ENCODE measurements at places on chromosomes 7 and 10. TPM values are rescaled to one million over a fixed set of nuclear protein-coding genes. Genes with fewer than 3 reads are reported as not detected.

GRCh38 chr7:44489955-44490350 lies 505 bp downstream of the NUDCD3 start:
- peak; percentile 49 for DNase-seq

- DNase-seq, result peak; percentile 28
These were observed 81.6 kb downstream of the ARHGAP22 start for GRCh38 chr10:48523212-48523819.

- DNase-seq, result no peak
These were observed 2.0 kb downstream of the LCOR start for GRCh38 chr10:96834120-96834519.

GRCh38 chr7:69696054-69696591 lies 97.8 kb downstream of the AUTS2 start:
- no peak for DNase-seq

ARMC10 gene
- 50.7 TPM for total RNA-seq

TYW1B gene
- 9.5 TPM for total RNA-seq

AGAP6 gene
- total RNA-seq, result 15.0 TPM

CYP2W1 gene
- not detected for total RNA-seq

GRCh38 chr7:106358103-106358663 lies 73.4 kb upstream of the NAMPT start:
- no peak for DNase-seq

KRIT1 gene
- total RNA-seq, result 83.8 TPM

- no peak for DNase-seq
These were observed 34.9 kb upstream of the TMEM248 start for GRCh38 chr7:66886152-66886551.

DNA sequence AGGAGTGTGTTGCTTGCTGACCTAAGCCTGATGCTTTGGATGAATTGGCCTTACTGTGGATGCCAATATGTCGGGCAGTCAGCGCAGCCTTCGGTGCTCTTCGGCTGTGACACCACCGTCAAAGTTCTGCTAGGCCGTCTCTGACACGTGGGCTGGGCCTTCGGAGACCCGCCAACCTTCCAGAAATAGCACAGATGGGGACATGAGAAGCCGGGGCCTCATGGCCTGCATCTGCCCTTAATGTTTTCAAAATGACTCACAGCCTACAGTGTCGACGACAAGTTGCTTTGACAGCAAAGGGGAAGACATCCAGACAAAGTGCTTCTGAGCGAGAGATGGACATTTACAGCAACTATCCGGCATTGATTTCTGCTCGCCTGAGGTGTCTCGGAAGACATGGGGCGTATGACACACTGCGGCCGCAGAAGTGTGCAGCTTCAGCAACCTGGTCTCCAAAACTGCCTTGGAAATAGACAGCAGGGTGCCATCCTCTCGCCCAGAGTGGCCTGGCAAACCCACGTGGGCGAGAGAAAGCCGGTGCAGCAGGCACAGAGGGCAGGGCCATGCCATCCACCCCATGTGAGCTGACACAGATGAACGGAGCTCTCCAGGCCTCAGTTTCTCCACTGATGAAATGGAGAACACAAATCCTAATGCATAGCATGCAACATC lies 94.0 kb upstream of the PPP2R2D start:
- no peak for DNase-seq

GRCh38 chr10:44426247-44427034 lies 41.5 kb upstream of the CXCL12 start:
- DNase-seq, result no peak

AGAP9 gene
- total RNA-seq, result 2.0 TPM

DNA sequence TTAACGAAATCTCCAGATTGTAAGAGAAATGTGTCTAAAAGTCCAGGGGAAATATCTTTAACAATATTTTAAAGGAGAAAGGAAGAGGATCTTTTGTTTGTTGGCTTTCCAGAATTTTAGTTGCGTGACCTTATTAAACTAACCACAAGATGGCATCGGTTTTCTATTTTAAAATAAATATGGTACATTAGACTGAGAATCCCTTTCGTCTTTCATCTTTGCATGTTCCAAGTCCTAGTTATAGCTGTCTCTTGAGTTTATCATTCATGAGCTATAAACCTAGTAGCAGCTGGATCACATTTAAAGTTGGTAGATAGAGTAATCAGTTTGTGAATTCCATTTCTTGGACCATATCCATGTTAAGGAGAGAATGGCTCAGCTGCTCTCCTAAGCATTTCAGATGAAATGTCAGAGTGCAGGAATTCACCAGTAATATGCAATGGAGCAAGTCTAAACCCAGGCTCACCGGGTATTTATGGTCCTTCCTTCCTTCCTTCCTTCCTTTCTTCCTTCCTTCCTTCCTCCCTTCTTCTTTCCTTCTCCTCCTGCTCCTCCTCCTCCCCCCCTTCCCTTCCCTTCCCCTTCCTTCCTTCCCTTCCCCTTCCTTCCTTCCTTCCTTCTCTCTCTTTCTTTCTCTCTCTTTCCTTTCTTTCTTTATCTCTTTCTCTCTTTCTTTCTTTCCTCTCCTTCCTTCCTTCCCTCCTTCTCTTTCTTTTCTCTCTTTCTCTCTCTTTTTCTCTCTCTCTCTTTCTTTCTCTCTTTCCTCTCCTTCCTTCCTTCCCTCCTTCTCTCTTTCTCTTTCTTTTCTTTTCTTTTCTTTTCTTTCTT lies 57.8 kb upstream of the RAB18 start:
- no peak for DNase-seq

DNA sequence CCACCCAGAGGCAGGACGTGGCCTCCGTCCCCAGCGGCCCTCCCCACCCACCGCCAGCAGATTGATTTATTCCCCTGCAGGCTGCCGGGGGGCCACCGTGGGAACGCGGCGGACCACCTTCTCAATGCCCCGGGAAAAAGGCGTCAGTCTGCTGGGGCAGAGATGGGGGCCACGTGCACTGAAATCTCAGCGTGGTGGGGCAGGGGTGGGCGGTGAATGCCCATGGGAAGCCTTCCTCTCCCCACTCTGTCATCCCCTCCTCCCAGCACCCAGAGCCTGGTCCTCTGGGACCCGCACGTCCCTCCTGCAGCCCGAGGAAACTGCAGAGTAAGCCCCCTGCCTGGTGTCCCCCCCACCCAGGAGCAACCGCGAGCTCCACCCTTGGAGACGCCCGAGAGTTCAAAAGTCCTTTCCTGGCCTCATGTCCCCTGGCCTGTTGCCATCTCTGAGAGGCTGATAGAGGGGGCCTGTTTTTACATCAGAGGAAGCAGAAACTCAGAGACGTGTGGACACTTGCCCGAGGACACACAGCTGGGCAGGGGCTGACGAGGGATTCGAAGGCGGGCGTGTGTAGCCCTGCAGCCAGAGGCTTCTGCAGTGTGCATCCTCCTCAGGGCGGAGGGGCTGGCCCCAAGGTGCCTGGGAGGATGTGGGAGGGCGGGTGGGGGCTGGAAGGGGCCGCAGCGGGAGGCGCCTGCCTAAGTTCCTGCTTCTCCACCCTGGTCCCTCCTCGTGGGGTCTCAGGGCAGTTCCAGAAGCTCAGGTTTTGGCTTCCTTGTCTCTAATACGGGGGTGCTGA lies 21.8 kb downstream of the UNCX start:
- no peak for DNase-seq

DNA sequence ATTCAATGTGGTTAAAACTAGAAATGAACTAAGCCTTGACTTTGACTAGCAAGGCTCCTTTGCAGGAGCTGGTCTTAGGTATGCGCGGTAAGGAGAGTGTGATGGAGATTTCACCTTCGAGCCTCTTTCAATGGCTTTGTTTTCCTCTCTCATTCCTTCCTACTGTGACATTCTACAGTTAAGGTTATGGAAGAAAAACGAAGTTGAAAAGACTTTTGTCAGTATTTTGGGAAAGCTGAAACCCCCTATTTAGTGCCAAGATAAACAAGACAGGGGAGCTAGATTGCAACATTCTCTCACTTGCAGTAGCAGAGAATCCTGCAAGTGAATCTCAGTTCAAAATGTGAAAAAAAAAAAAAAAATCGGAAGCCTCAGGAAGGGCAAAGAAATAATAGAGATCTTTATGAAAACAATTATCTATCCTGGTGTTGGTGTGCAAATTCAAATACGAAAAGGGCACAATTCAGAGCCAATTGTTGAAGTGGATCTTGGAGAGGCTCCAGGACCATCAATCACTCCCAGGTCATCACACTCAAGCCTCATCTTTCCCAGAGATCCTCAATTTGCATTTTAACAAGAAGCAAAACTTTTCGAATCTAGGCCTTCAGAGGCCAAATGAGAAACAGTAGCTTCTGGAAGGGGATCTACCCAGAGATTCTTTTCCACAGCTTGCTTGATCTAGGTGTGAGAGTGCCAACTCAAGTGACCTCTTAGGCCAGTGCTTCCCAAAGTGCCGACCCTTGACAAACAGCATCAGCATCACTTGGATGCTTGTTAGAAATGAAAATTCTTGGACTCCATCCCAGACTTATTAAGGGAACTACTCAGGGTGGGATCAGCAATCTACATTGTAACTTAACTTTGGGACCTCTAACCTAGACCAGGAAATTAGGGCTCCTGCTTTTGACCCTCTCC lies 163.8 kb downstream of the INHBA start:
- DNase-seq, result no peak

Measured in transverse colon (tissue), 4 donors.